ENCODE measurements at places on chromosomes 7 and 10.

- no peak for DNase-seq
These were observed 493.5 kb upstream of the GALNT17 start for GRCh38 chr7:70638158-70639107.

DNA sequence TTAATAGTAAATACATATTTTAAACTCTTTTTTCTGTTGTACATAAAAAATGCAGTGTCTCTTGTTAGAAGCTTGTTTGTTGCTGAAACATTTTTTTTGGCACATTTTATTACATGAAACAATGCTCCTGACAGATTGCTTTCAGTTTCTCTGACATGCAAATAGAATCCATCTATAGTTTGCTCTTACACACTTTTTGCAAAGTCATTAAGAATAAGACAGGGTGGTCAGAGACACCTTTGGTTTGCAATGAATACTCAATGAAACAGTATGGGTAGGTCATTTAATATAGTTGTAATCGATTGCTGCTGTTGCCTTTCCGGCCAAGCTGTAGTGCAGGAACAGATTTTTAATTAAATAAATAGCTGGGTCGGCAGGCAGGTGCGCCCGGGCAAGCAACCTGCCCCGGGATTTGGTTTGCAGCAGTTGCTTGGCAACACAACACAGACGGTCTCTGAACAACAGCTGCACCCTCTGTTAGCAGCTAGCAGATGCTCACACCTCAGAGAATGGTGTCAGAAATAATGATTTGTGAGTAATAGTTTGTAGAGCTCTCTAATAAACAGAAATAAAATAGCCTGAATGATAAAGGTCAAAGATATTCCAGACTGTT is 115.7 kb upstream of the CACNA2D1 start:
- DNase-seq: peak; percentile 91

DNA sequence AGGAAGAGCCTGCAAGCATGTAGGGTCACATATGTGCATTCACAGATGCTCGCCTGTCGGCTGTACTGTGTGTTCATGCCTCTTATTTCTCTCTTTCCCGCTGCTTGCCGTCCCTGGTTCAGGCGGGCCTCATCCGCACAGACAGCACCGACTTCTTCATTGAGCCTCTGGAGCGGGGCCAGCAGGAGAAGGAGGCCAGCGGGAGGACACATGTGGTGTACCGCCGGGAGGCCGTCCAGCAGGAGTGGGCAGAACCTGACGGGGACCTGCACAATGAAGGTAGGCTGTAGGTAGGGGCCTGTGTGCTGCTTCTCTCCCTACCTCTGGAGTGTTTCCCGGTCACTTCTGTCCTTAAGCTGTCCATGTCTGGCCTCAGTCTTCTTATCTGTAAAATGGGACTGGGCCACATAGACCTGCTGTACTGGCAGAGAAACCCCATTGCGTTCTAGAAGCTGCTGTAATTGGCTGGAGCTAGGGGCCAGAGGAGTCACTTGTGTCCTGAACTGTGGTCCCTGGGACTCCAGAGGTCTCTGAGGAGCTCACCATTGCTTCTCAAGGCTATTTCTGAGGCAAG is 30.0 kb downstream of the ADAMTS14 start:
- no peak for DNase-seq

- no peak for DNase-seq
These were observed 310.1 kb downstream of the PTPRN2 start for GRCh38 chr7:158277219-158278141.

- DNase-seq: no peak
These were observed 86.4 kb upstream of the LYZL1 start for GRCh38 chr10:29202386-29202940.

GRCh38 chr7:130921391-130922180 is 187.6 kb upstream of the KLF14 start:
- peak; percentile 87 for DNase-seq

DNA sequence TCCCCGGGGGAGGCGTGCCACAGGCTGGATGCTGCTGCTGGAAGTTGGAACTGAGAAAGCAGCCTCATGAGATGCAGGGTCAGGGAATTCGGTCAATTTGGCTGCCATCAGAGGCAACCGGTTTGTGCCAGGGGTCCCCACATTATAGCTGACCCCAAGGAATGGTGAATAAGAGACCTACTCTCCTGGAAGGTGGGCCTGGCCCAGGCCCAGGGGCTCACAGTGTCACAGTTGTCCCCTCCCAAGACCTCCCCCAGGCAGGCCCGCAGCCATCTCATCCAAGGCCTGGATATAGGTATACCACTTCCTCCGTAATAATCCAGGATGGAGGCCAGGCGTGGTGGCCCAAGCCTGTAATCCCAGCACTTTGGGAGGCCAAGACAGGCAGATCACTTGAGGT is 114.6 kb downstream of the NPTX2 start:
- no peak for DNase-seq

GRCh38 chr10:98029149-98030092 is 1.0 kb downstream of the CRTAC1 start:
- DNase-seq: no peak

GRCh38 chr10:28305553-28305952 is 2.7 kb upstream of the MPP7 start:
- DNase-seq: no peak

DNA sequence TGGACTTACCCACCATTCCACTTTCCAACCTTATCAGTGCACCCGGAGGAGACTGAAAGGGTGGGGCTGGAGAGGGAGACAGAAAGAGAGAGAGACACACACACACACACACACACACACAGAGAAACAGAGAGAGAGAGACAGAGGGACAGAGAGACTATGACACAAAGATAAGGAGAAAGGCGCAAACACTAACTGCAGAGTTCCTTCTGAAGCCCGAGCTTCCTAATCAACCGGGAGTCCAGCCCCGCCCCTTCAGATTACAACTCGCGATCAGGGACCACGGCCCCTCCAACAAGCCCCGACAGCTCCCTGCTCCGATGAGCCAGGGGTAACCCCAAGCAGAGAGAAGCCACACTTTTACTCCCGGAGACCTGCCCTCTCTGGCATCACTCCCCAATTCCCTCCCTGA is 499 bp downstream of the GAL3ST4 start:
- no peak for DNase-seq

GRCh38 chr7:3721422-3721821 is 420.4 kb downstream of the SDK1 start:
- DNase-seq: no peak

GRCh38 chr7:99944497-99945070 is 15.2 kb upstream of the GJC3 start:
- DNase-seq: no peak

DNA sequence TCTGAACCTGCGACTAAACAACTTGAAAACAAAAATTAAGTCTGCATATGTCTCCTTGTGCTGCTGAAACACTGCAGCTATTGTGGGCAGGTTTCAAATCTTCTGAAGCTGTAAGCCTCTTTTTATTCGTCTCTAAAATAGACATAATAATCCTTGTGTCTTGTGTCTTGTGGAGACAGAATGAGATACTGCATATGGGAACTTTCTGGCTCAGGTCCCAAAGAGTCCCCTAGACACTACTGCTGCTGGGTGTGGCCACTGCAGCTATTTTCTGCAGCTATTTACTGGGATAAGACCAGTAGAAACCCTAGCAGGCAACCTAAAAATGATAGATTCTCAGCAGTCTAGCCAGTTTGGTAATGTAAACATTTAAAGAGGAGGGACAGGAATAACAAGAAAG is 252.0 kb downstream of the ELMO1 start:
- no peak for DNase-seq

- no peak for DNase-seq
These were observed 6.3 kb downstream of the FGF8 start for GRCh38 chr10:101769541-101770180.

GRCh38 chr10:759898-760477 is 70.5 kb upstream of the DIP2C start:
- DNase-seq: no peak

DNA sequence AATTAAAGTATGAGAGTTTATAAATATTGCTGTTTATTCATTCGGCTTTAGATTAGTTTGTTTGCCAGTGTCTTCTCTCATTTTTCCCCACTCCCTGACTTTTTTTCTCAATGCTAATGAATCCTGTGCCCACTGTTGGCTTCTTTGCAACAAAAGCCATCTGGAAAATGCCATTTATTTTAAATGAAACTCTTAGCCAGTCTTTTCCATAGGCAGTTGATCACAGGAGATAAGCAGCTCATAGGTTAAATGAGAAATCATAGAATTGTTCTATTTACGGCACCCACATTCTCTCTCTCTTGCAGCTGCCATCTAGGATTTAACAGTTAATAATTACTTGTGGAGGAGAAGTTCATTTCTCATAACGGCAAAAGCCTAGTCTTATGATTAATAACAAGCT is 249.3 kb upstream of the POM121L12 start:
- no peak for DNase-seq

GRCh38 chr7:30019387-30019786 is 7.1 kb downstream of the FKBP14 start:
- DNase-seq: no peak

- no peak for DNase-seq
These were observed 108.3 kb downstream of the EGFR start for GRCh38 chr7:55127135-55127551.

DNA sequence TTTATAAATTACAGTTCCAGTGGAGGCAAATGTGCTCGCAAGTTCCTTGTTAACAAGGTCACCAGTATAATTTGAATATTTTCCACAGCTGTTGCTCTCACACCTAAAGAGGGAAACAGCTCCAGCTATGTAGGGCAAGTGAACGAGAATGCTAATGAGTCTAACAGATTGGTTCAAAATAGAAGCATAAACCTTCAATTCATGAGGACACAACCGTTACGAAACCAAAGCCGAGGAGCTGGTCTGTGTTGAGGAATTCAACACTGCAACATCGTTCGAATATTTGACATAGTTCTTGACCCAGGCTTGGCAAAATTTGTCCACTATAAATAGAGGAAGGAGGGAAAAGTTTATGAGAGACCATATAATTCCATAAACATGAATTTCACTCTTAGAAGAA is 161.3 kb downstream of the KLF6 start:
- no peak for DNase-seq

DNA sequence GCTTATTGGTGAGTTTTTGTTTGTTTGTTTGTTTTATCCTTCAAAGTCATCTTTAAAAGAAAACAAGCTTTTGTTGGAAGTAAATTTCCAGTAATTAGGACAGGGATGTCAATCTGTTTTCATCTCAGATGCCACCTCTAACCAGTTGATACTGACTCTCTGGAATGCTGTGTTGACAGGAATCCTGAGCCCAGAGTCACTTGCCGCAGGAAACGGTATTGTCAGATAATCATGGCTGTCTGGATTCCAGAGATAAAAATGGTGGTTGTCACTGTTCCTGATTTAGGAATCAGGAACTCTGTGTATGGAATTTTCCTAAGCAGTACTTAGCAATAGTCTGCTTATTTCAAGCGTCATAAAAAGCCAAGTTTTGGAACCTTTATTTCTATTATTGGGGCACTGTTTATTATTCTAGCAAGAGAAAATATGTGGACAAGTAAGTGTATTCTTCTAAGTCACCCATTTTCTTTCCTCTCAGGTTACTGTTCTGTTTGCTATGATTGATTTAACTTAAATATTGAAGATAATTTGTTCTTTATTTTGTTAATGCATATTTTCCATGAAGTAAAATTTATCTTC is 39.2 kb downstream of the CDC123 start:
- no peak for DNase-seq

Measured in NCI-H2029 (cell line).